Activated CD8-positive, alpha-beta memory T cell treated with anti-CD3 and anti-CD28 coated beads, Interleukin-2, amount 10 ng/mL, durations not matched to agents 7 days and 5 days (primary cell): ENCODE measurements at places on chromosomes 3 and 15. TPM values are rescaled to one million over a fixed set of nuclear protein-coding genes. Genes with fewer than 3 reads are reported as not detected.

PLSCR2 gene
- not detected for total RNA-seq

SEMA6D gene
- total RNA-seq: not detected

WDR49 gene
- not detected for total RNA-seq

MAP6D1 gene
- 0.47 TPM for total RNA-seq

NR2E3 gene
- total RNA-seq: not detected

ROPN1 gene
- total RNA-seq: not detected

GOLGA8G gene
- total RNA-seq: not detected

ARGFX gene
- not detected for total RNA-seq

GABRR3 gene
- not detected for total RNA-seq

DNA sequence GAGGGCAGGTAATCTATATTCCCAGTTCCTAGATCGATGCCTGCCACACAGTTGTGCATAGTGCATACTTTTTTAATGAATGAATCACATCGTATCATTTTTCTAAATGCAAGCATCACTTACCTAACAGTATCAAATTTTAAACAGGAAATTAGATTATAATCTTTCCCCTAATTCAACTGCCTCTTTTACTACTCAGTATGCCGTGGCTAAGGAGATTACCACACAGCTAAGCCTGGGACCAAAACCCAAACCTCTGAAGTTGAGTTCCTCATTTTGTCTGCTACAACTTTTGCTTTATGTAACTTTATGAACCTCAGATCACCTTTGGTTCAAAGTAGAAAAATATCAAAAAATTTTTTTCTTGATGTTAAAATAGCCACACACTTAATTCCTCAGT lies 53.2 kb upstream of the FNDC3B start:
- H3K27me3 ChIP-seq: peaks cover 12% of the 10 kb centered on the region
- peaks cover 3% of the 10 kb centered on the region for H3K36me3 ChIP-seq
- H3K4me1 ChIP-seq: peaks cover 3% of the 10 kb centered on the region
- no peak overlapping the region for H3K4me3 ChIP-seq

DNA sequence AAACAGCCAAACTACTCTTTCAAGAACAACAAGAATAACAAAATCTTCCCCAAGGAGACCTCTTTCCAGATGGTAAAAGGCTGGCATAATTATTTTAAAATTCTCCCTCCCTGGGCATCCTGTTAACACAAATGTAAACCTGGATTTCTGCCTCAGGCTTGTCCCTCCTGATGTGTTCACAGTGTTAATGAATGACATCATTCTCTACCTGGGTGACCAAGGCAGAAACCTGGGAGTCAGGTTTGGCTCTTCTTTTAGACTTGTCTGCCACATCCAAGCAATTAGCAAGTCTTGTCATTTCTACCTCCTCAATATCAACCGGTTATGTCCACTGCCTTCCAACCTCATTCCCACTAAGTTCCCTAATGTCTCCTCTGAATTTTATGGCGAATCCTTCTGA lies 368.7 kb upstream of the TBL1XR1 start:
- no peak for DNase-seq
- no peaks in the 10 kb centered on the region for H3K36me3 ChIP-seq
- no peak overlapping the region for H3K4me3 ChIP-seq
- no peaks in the 10 kb centered on the region for H3K4me1 ChIP-seq
- H3K27me3 ChIP-seq: no peaks in the 10 kb centered on the region

DNA sequence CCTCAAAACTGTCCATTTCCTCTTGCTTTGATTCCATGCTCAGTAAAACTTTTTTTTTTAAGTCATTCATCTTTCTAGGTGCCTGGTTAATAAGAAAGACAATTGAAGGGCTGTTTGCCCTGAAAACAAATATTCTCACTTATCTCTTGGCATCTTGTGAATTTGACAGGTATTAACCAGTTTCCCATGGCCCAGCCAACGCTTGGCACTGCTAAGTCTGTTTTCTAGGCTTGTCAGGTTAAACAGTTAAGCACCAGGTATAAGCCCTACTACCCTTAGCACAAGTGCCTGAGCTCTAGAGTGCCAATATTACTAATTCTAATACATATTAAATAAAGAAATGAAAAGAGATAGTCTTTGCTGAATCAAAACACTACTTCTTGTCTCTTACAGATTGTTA lies 36.3 kb downstream of the PXK start:
- H3K36me3 ChIP-seq: peaks cover 33% of the 10 kb centered on the region
- H3K27ac ChIP-seq: no peak overlapping the region
- H3K4me1 ChIP-seq: peaks cover 25% of the 10 kb centered on the region
- no peaks in the 10 kb centered on the region for H3K27me3 ChIP-seq

DNA sequence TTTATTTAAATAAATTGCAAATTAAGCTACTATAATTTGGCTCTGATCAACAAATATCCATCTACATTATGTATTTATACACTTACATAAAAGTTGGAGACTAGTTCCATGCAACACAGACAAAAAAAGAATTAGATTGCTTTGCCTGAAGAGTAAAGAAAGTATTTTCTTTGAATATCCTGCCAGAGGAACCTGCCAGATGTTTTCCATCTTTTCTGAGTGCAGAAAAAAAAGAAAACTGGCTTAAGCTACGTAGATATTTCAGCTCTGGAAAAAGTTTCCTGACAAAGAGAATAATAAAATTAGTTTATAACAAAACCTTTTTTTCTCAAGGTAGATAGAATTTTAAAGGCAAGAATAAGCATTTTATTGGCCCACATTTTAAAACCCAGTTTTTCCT lies 607.5 kb upstream of the NAALADL2 start:
- no peaks in the 10 kb centered on the region for H3K36me3 ChIP-seq
- no peak for DNase-seq
- no peak overlapping the region for H3K27ac ChIP-seq
- H3K4me3 ChIP-seq: no peak overlapping the region
- H3K4me1 ChIP-seq: no peaks in the 10 kb centered on the region

DNA sequence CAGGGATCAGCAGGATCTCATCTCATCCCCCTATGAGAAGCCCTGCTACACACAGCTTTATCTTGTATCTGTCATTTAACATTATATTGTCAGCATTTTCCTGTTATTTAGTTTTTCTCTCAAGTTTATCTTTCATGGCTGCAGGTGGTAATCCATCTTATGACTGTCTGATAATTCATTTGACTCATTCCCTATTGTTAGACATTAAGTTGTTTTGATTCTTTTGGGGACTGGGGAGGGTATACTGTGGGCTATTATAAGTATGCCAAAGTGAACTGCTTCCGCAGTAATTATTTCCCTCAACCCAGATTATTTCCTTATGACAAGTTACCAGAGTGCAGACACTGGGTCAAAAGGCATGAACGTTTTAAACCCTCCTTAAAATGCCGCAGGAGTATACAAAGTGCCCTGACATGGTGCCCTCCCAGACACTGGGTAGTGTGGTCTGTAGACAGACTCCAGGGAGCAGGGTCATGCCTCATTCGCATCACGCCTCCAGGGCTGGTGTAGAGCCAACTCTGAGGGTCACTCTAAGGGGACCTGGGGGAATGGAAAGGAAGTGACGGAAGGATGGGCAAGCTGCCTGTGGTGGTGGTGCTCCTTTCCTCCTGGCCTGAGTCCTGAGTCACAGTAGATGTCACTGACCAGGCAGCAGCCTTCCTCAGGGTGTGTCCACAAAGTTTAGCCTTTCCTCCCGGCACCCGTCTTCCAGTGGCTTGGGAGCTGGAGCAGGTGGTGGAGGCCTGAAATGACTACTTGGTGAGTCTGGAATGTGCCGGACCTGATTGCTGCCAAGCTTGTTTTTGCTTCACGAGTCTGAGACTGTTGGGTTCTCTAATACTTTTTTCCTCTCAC lies 11.6 kb downstream of the GPR160 start:
- no peak overlapping the region for H3K27ac ChIP-seq
- peaks cover 5% of the 10 kb centered on the region for H3K36me3 ChIP-seq
- no peaks in the 10 kb centered on the region for H3K27me3 ChIP-seq
- peaks cover 18% of the 10 kb centered on the region for H3K4me1 ChIP-seq
- no peak overlapping the region for H3K4me3 ChIP-seq

- peaks cover 12% of the 10 kb centered on the region for H3K27me3 ChIP-seq
- peaks cover 60% of the 10 kb centered on the region for H3K4me1 ChIP-seq
- H3K27ac ChIP-seq: no peak overlapping the region
Measured at GRCh38 chr15:70243686-70244540, 146.2 kb upstream of the TLE3 start.

DNA sequence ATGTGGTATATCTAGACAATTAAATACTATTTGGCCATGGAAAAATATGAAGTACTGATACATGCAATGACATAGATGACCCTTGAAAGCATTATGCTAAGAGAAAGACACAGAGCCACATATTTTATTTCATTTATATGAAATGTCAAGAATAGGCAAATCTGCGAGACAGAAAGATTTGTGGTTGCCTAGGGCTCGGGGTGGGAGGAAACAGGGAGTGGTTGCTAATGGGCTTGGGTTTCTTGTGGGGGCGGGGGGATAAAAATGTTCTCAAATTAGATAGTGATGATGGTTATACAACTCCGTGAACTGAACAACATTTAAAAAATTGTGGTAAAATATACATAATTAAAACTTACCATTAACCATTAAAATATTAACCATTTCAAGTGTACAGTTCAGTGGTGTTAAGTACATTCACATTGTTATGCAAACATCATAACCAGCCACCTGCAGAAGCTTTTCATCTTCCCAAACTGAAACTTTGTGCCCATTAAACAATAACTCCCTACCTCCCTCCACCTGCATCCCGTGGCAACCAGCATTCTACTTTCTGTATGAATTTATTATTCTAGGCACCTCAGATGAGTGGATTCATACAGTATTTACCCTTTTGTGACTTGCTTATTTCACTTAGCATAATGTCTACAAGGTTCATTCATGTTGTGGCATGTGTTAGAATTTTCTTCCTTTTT lies 24.3 kb upstream of the ANP32A start:
- no peaks in the 10 kb centered on the region for H3K36me3 ChIP-seq
- no peak overlapping the region for H3K4me3 ChIP-seq
- H3K4me1 ChIP-seq: peaks cover 8% of the 10 kb centered on the region
- no peak overlapping the region for H3K27ac ChIP-seq

- no peaks in the 10 kb centered on the region for H3K4me1 ChIP-seq
- no peaks in the 10 kb centered on the region for H3K27me3 ChIP-seq
- no peak overlapping the region for H3K4me3 ChIP-seq
- no peaks in the 10 kb centered on the region for H3K36me3 ChIP-seq
Measured at GRCh38 chr3:3082234-3082924, 27.8 kb downstream of the IL5RA start.

- no peak overlapping the region for H3K4me3 ChIP-seq
- peaks cover 31% of the 10 kb centered on the region for H3K36me3 ChIP-seq
- H3K27ac ChIP-seq: no peak overlapping the region
- H3K4me1 ChIP-seq: peaks cover 32% of the 10 kb centered on the region
Measured at GRCh38 chr3:12643010-12643380, 20.9 kb downstream of the RAF1 start.

- H3K27me3 ChIP-seq: peaks cover 16% of the 10 kb centered on the region
- no peak for DNase-seq
- H3K4me3 ChIP-seq: no peak overlapping the region
- H3K4me1 ChIP-seq: peaks cover 4% of the 10 kb centered on the region
Measured at GRCh38 chr3:171622126-171622525, 161.9 kb upstream of the TNIK start.

- H3K36me3 ChIP-seq: no peaks in the 10 kb centered on the region
- H3K4me3 ChIP-seq: no peak overlapping the region
Measured at GRCh38 chr15:73087098-73087497, 34.8 kb downstream of the NEO1 start.

- no peaks in the 10 kb centered on the region for H3K36me3 ChIP-seq
- no peak overlapping the region for H3K27ac ChIP-seq
- DNase-seq: no peak
- H3K27me3 ChIP-seq: peaks cover 11% of the 10 kb centered on the region
Measured at GRCh38 chr15:77607894-77608261, 24.8 kb downstream of the LINGO1 start.

DNA sequence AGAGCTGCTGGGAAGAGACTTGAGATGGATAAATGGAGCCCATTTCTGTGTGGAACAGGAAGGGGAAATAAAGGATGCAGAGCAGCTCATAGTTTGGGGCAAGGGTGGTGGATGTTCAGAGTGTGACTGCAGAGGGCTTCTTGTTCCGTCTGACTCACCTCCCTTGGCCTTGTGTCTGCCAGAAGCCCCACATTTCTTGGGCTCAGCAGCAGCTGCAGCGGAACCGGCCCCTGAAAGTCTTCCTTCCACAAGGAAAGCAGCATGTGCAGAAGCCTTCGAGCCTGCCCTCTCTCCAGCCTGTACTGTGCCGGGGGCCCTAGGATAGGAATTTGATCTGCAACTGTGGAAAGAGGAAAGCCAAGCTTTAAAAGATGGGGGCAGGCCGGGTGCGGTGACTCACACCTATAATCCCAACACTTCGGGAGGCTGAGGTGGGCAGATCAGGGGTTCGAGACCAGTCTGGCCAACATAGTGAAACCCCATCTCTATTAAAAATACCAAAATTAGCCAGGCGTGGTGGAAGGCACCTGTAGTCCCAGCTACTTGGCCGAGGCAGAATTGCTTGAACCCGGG lies 11.5 kb downstream of the CDAN1 start:
- H3K36me3 ChIP-seq: peaks cover 26% of the 10 kb centered on the region
- H3K27me3 ChIP-seq: no peaks in the 10 kb centered on the region
- no peaks in the 10 kb centered on the region for H3K4me1 ChIP-seq
- H3K4me3 ChIP-seq: no peak overlapping the region

GRCh38 chr3:159413319-159413718 lies 575.3 kb upstream of the IL12A start:
- H3K4me3 ChIP-seq: no peak overlapping the region
- no peak overlapping the region for H3K27ac ChIP-seq
- H3K4me1 ChIP-seq: no peaks in the 10 kb centered on the region

GRCh38 chr3:7075901-7076300 lies 215.0 kb downstream of the GRM7 start:
- H3K4me1 ChIP-seq: no peaks in the 10 kb centered on the region
- H3K27me3 ChIP-seq: no peaks in the 10 kb centered on the region
- no peaks in the 10 kb centered on the region for H3K36me3 ChIP-seq
- H3K27ac ChIP-seq: no peak overlapping the region

- no peaks in the 10 kb centered on the region for H3K36me3 ChIP-seq
- no peak overlapping the region for H3K4me3 ChIP-seq
- DNase-seq: no peak
- H3K27me3 ChIP-seq: no peaks in the 10 kb centered on the region
- no peak overlapping the region for H3K27ac ChIP-seq
Measured at GRCh38 chr3:62553811-62554210, 180.5 kb upstream of the FEZF2 start.

GRCh38 chr3:171283183-171283847 lies 176.9 kb downstream of the TNIK start:
- no peak for DNase-seq
- peaks cover 67% of the 10 kb centered on the region for H3K4me1 ChIP-seq
- no peaks in the 10 kb centered on the region for H3K27me3 ChIP-seq
- no peak overlapping the region for H3K4me3 ChIP-seq
- peaks cover 15% of the 10 kb centered on the region for H3K36me3 ChIP-seq

GRCh38 chr3:150925751-150926201 lies 20.5 kb upstream of the MINDY4B start:
- DNase-seq: peak; percentile 63
- H3K4me1 ChIP-seq: peaks cover 6% of the 10 kb centered on the region
- H3K27me3 ChIP-seq: peaks cover 30% of the 10 kb centered on the region
- no peaks in the 10 kb centered on the region for H3K36me3 ChIP-seq
- peak overlapping the region; percentile 56 for H3K4me3 ChIP-seq

GRCh38 chr3:120497818-120498217 lies 47.0 kb upstream of the FSTL1 start:
- no peak overlapping the region for H3K4me3 ChIP-seq
- DNase-seq: no peak
- peaks cover 8% of the 10 kb centered on the region for H3K27me3 ChIP-seq
- H3K27ac ChIP-seq: no peak overlapping the region
